ENCODE measurements at places on chromosomes 1 and 21. TPM values are rescaled to one million over a fixed set of nuclear protein-coding genes. Genes with fewer than 3 reads are reported as not detected.

Gene NEK2
- total RNA-seq, result 88.5 TPM

Gene ANGPTL1
- not detected for total RNA-seq

Gene IVL
- total RNA-seq, result not detected

Gene CR1L
- not detected for total RNA-seq

Gene HPDL
- not detected for total RNA-seq

Gene CRNN
- not detected for total RNA-seq

Gene MEX3A
- 11.2 TPM for total RNA-seq

Gene CNIH4
- 120 TPM for total RNA-seq

Gene KIF26B
- 2.1 TPM for total RNA-seq

Gene HMGCS2
- not detected for total RNA-seq

Gene EPHA10
- total RNA-seq, result not detected

Gene HHAT
- total RNA-seq, result 10.7 TPM
